ENCODE measurements at places on chromosomes 6 and 20. TPM values are rescaled to one million over a fixed set of nuclear protein-coding genes. Genes with fewer than 3 reads are reported as not detected.

COL19A1 gene
- total RNA-seq = not detected

CST3 gene
- 181 TPM for total RNA-seq

SLC2A10 gene
- total RNA-seq = 0.05 TPM

PNLDC1 gene
- total RNA-seq = 0.37 TPM

BTNL2 gene
- not detected for total RNA-seq

DNA sequence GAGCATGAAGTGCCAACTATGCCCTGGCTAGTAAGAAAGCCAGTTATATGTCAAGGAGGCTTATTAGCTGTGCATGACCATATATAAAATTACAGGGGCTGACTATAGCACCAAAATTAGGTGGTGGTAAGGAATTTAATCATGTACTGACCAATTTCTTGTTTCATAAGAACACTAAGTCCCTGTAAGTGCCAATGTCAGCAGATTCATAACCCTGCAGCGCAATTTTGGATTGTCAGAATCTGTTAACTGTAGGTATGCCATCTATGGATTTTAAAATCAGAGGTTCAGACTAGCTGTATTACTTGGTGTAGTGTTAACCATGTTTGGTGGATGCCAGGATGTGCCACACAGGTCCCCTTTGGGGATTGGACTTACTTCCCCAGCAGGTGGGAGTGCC is 182.1 kb downstream of the ADAT2 start:
- H3K4me3 ChIP-seq = no peak overlapping the region
- no peak for DNase-seq
- no peaks in the 10 kb centered on the region for H3K27me3 ChIP-seq
- no peak overlapping the region for H3K27ac ChIP-seq
- no peaks in the 10 kb centered on the region for H3K36me3 ChIP-seq
- no peaks in the 10 kb centered on the region for H3K4me1 ChIP-seq

DNA sequence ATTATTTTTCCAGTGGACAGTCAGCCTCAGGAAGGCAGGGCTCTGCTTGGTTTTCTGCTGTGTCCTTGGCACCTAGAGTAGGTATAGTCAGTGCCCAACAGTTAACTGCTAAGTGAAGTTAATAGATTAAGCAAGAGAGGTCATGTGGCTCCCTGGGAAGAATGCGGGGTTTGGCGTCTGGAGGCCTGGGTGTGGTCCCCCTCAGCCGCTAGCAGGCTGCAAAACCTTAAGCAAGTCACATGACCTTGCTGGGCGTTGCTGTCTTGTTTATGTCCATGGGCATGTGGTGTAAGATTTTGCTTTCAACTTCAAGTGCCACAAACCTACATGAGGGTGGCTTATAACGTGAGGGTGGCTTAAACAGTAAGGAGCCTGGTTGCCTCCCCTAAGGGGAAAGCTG is 75.5 kb upstream of the SCP2D1 start:
- no peaks in the 10 kb centered on the region for H3K27me3 ChIP-seq
- DNase-seq = no peak
- H3K4me3 ChIP-seq = no peak overlapping the region

- no peak overlapping the region for H3K4me3 ChIP-seq
- no peaks in the 10 kb centered on the region for H3K27me3 ChIP-seq
- peaks cover 33% of the 10 kb centered on the region for H3K4me1 ChIP-seq
- H3K36me3 ChIP-seq = peaks cover 6% of the 10 kb centered on the region
- no peak overlapping the region for H3K27ac ChIP-seq
- no peak for DNase-seq
Measured at GRCh38 chr20:47351643-47352331, 4.7 kb downstream of the ZMYND8 start.

- H3K4me3 ChIP-seq = no peak overlapping the region
- H3K27me3 ChIP-seq = no peaks in the 10 kb centered on the region
- no peak overlapping the region for H3K27ac ChIP-seq
- no peaks in the 10 kb centered on the region for H3K36me3 ChIP-seq
Measured at GRCh38 chr6:131331151-131331550, 195.9 kb downstream of the AKAP7 start.

DNA sequence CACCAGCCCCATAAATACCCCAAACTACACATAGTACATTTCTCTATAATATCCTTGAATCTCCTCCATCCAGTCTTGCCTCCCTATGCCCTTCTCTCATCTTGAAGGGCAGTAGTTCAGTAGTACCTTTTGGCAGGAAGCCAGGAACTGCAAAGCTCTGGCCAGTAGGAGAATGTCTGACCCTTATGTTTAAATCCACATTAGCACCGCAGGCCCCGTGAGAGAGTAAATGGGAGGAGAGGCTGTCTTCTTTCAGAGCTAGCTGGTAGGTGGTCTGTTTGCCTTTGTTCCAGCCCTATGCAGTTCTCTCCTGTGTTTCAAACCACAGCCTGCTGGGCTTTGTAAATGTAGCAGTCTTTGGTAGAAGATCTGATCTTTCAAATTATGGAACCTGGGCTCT is 690.7 kb downstream of the DOK5 start:
- DNase-seq = no peak
- H3K36me3 ChIP-seq = no peaks in the 10 kb centered on the region

- peak overlapping the region; percentile 95 for H3K27ac ChIP-seq
- no peaks in the 10 kb centered on the region for H3K27me3 ChIP-seq
- H3K4me1 ChIP-seq = peaks cover 81% of the 10 kb centered on the region
- peak overlapping the region; percentile 69 for H3K4me3 ChIP-seq
- no peak for DNase-seq
Measured at GRCh38 chr6:34238585-34239499, 2.2 kb downstream of the HMGA1 start.

- no peaks in the 10 kb centered on the region for H3K27me3 ChIP-seq
- H3K27ac ChIP-seq = no peak overlapping the region
- DNase-seq = no peak
- no peaks in the 10 kb centered on the region for H3K4me1 ChIP-seq
- no peak overlapping the region for H3K4me3 ChIP-seq
Measured at GRCh38 chr6:148524471-148524882, 181.8 kb downstream of the SASH1 start.

DNA sequence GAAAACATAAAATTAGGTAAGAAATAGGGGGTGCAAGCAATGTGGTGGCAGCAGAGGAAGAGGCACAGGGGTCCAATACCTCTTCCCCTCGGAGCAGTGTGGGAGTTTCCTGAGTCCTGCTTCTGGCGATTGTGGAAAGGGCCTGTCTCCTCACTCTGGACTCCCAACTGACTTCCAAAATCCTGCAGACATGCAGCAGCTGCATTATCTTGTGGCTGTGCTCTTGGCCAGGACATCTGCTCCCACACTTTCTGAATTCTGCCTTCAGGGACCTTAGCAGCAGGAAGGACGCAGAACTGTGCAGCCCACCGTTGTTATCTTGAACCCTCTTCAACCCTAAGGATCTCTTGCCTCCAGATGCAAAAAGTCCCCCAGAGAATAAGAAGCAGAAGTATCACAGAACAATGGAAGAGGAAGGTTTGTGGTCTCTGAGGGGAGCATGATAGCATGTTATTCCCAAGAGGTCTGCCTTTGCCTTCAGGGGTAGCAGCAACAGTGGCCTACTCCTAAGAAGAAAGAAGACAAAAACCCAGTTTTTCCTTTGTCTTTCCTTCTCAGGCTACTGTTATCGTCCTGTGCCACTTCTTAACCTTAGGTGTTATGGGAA is 102.5 kb upstream of the EMILIN3 start:
- no peaks in the 10 kb centered on the region for H3K27me3 ChIP-seq
- no peak overlapping the region for H3K27ac ChIP-seq
- no peak overlapping the region for H3K4me3 ChIP-seq
- H3K36me3 ChIP-seq = no peaks in the 10 kb centered on the region
- no peaks in the 10 kb centered on the region for H3K4me1 ChIP-seq

- DNase-seq = no peak
- no peaks in the 10 kb centered on the region for H3K36me3 ChIP-seq
Measured at GRCh38 chr6:90978046-90978445, 391.2 kb upstream of the MAP3K7 start.

GRCh38 chr20:3759316-3759823 is 8.2 kb downstream of the ADISSP start:
- H3K27me3 ChIP-seq = no peaks in the 10 kb centered on the region
- H3K27ac ChIP-seq = no peak overlapping the region
- H3K4me1 ChIP-seq = no peaks in the 10 kb centered on the region
- no peak overlapping the region for H3K4me3 ChIP-seq
- no peak for DNase-seq
- peaks cover 9% of the 10 kb centered on the region for H3K36me3 ChIP-seq

DNA sequence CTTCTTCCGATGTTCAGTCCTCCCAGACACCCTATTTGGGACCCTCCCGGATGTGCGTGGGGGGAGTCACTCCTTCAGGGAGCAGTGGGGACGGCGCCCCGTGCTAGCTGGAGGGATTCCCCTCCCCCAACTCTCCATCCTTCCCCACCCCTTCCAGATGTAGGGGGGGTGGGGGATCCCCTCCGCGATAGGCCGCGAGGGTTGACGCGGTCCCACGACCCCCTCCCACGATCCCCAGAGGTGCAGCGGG is 548 bp downstream of the GNL1 start:
- peaks cover 10% of the 10 kb centered on the region for H3K4me1 ChIP-seq
- peaks cover 22% of the 10 kb centered on the region for H3K36me3 ChIP-seq
- peak overlapping the region; percentile 96 for H3K27ac ChIP-seq
- H3K27me3 ChIP-seq = no peaks in the 10 kb centered on the region
- H3K4me3 ChIP-seq = peak overlapping the region; percentile 88
- no peak for DNase-seq

DNA sequence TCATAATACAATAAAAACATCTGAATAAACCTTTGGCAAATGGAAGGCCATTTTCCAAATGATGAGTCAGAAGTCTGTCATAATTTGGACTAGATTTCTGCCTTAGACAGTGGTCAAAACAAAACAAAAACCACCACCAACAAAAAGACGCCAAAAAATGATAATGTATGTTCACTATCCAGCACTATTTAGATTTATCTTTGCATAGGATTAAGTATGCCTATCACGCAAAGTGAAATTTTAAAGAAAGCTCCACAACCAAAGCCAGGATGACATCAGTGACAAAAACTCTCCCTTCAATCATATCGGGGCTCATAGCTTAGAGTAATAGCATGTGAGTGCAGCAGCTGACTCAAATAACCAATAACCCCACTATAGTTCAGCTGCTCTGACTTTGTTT is 201.9 kb downstream of the MOXD1 start:
- DNase-seq = no peak
- no peaks in the 10 kb centered on the region for H3K36me3 ChIP-seq
- no peak overlapping the region for H3K4me3 ChIP-seq
- H3K27ac ChIP-seq = no peak overlapping the region

GRCh38 chr20:461254-462198 is 807 bp downstream of the TBC1D20 start:
- no peak for DNase-seq
- H3K27ac ChIP-seq = peak overlapping the region; percentile 74
- H3K4me1 ChIP-seq = peaks cover 15% of the 10 kb centered on the region
- H3K36me3 ChIP-seq = no peaks in the 10 kb centered on the region
- H3K4me3 ChIP-seq = peak overlapping the region; percentile 82

- no peaks in the 10 kb centered on the region for H3K36me3 ChIP-seq
- H3K27me3 ChIP-seq = no peaks in the 10 kb centered on the region
- H3K4me1 ChIP-seq = peaks cover 19% of the 10 kb centered on the region
- no peak overlapping the region for H3K4me3 ChIP-seq
Measured at GRCh38 chr6:43186019-43186418, 4.0 kb downstream of the CUL9 start.

DNA sequence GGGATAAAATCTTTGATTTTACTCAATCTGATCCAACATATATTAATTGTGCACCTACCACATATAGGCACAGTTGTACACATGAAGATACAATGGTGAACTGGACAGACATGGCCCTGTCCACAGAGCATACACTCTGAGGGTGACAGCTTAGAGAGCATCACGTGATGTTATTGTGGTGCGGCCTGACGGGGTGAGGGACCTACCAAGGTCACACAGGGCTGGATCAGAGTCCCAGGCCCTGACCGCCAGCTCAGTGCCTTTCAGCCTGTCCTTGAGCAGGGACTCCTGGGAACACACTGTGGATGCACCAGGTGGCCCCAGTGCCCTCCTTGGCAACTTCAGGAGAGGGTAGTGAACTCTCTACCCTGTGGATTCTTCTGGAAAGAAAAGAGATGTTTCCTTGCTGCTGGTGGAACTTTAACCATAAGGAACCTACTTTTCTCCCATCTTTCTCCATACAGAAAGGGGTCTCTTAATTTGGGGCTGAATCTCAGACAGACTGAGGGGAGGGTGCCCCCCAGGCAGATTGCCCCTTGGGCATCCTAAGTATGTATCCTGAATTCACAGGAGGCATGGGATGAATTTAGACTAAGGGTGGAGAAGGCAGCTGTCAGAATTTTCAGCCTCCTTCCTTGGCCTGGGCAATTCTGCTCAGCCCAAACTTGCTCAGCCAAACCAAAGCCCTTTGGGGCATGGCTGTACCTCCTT is 26.5 kb downstream of the PCK1 start:
- H3K4me3 ChIP-seq = no peak overlapping the region
- peaks cover 20% of the 10 kb centered on the region for H3K27me3 ChIP-seq
- no peak for DNase-seq
- H3K36me3 ChIP-seq = no peaks in the 10 kb centered on the region
- H3K27ac ChIP-seq = no peak overlapping the region

- no peak for DNase-seq
- no peak overlapping the region for H3K27ac ChIP-seq
- H3K36me3 ChIP-seq = no peaks in the 10 kb centered on the region
- H3K4me1 ChIP-seq = no peaks in the 10 kb centered on the region
- H3K27me3 ChIP-seq = no peaks in the 10 kb centered on the region
- H3K4me3 ChIP-seq = no peak overlapping the region
Measured at GRCh38 chr6:85537055-85537494, 56.6 kb downstream of the SNX14 start.

GRCh38 chr6:139595183-139595582 is 220.7 kb upstream of the CITED2 start:
- H3K27me3 ChIP-seq = no peaks in the 10 kb centered on the region
- no peak overlapping the region for H3K27ac ChIP-seq
- no peak for DNase-seq
- no peaks in the 10 kb centered on the region for H3K36me3 ChIP-seq
- peaks cover 6% of the 10 kb centered on the region for H3K4me1 ChIP-seq

- no peak overlapping the region for H3K27ac ChIP-seq
- no peak for DNase-seq
- no peaks in the 10 kb centered on the region for H3K27me3 ChIP-seq
- H3K4me1 ChIP-seq = no peaks in the 10 kb centered on the region
- H3K4me3 ChIP-seq = no peak overlapping the region
Measured at GRCh38 chr6:163438940-163439335, 24.4 kb downstream of the QKI start.

GRCh38 chr6:32195652-32195901 is 3.1 kb upstream of the GPSM3 start:
- H3K27me3 ChIP-seq = no peaks in the 10 kb centered on the region
- peaks cover 27% of the 10 kb centered on the region for H3K4me1 ChIP-seq
- peak; percentile 99 for DNase-seq
- H3K27ac ChIP-seq = peak overlapping the region; percentile 99

- H3K36me3 ChIP-seq = no peaks in the 10 kb centered on the region
- H3K4me3 ChIP-seq = no peak overlapping the region
- no peak overlapping the region for H3K27ac ChIP-seq
- no peak for DNase-seq
- peaks cover 46% of the 10 kb centered on the region for H3K4me1 ChIP-seq
Measured at GRCh38 chr6:139762587-139763031, 388.2 kb upstream of the CITED2 start.

GRCh38 chr6:30361661-30362060 is 16.7 kb downstream of the RPP21 start:
- no peak for DNase-seq
- H3K4me1 ChIP-seq = peaks cover 6% of the 10 kb centered on the region
- no peaks in the 10 kb centered on the region for H3K36me3 ChIP-seq
- H3K4me3 ChIP-seq = no peak overlapping the region

Measured in HCT116 (cell line).